ENCODE measurements at places on chromosomes 4 and X.

- DNase-seq, result no peak
These were observed 39.9 kb downstream of the RELL1 start for GRCh38 chr4:37646247-37646646.

DNA sequence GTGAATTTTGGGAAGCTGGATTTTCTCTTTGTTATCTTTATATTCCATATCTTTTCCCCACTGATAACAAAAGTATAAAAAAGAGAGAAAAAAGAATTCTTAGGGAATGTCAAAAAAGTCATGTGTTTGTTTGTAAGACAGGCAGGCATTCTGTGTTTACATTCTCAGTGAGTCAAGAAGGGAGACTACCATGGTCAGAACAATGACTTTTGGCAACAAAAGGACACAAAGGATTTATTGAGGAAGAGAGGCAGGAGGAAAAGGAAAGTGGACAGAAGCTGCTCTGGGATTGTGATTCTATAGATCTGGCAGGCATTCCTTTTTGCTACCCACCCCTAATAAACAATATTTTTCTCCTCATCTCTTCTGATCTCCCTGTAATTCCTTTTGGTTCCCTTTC, 5.9 kb upstream of the ANK2 start:
- DNase-seq, result no peak

GRCh38 chrX:128436397-128437103, 384.3 kb upstream of the ACTRT1 start:
- no peak for DNase-seq

GRCh38 chrX:133850399-133850798, 135.0 kb downstream of the GPC3 start:
- DNase-seq, result no peak

GRCh38 chr4:127261476-127261875, 371.3 kb upstream of the INTU start:
- no peak for DNase-seq

DNA sequence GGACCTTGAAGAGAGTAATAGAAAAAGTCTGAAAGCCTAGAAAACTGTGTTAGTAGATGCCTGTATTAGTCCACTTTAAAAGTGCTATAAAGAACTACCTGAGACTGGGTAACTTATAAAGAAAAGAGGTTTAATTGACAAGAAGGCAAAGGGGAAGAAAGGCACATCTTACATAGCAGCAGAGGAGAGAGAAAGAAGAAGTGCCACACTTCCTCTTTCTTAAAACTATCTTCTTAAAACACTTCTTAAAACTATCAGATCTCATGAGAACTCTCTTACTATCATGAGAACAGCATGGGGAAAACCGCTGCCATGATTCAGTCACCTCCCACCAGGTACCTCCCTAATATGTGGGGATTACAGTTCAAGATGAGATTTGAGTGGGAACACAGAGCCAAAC, 18.8 kb upstream of the COL25A1 start:
- DNase-seq, result no peak

GRCh38 chr4:821631-822030, 4.3 kb downstream of the CPLX1 start:
- no peak for DNase-seq

DNA sequence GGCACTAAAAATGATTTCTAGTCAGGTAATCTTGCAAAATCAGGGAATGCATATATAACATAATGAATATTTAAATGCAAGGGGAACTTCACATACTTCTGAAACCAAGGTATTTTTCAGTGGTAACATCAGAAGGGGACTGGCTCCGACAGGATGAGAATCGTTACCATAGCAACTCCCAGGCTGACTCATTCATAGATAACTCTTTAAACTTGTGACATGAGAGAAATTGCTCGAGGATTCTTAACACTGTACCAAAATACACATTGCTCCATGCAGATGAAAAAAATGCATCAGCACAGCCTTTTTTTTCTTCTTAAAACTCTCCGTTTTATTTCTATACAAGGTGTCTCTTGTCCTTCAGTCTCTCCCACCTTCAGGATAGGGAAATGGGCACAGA, 114.3 kb downstream of the GABRB1 start:
- no peak for DNase-seq

GRCh38 chr4:150164055-150164454, 85.8 kb downstream of the DCLK2 start:
- no peak for DNase-seq

GRCh38 chr4:128718768-128719167, 90.7 kb upstream of the JADE1 start:
- DNase-seq, result no peak

DNA sequence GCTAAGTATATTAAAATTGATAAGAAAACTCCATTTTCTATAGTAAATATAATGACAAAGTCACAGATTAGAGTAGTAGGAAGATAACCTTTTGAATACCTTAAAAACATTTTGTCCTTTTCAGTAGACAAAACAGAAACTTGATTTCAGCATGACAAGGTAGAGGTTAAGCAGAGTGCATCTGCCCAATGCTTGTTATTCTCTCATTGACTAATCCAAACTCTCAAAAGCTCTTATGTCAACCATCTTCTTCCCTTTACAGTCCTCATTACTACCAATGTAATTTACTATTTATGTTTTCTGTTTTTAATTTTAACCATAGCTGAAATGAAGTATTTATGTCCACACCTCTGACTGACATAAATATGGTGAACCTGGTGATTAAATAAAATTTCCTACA, 11.1 kb downstream of the NIPAL1 start:
- no peak for DNase-seq

GRCh38 chrX:150411656-150412055, 48.5 kb downstream of the MAMLD1 start:
- no peak for DNase-seq

- DNase-seq, result no peak
These were observed 139.3 kb upstream of the VCX2 start for GRCh38 chrX:8310409-8310808.

DNA sequence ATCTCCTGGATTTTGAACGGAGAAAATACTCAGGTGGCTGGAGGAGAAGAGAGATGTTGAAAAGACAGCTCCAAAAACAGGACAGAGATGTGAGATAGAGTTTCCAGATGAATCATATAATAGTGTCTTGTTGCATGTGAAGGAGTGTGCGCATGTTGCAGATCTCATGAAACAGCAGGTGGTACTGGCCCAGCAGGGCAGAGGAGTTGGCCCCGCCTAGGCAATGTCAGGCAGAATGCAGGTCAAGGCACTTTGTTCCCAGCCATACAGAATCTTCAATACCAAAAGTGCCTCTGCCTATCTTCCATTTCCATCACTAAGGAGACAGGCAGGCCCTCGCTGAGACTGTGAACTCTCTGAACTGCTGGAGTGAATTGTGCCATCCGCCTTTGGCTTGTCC, 63.9 kb upstream of the FAT1 start:
- DNase-seq, result no peak

GRCh38 chrX:13828392-13828791, 11.5 kb upstream of the GPM6B start:
- no peak for DNase-seq

DNA sequence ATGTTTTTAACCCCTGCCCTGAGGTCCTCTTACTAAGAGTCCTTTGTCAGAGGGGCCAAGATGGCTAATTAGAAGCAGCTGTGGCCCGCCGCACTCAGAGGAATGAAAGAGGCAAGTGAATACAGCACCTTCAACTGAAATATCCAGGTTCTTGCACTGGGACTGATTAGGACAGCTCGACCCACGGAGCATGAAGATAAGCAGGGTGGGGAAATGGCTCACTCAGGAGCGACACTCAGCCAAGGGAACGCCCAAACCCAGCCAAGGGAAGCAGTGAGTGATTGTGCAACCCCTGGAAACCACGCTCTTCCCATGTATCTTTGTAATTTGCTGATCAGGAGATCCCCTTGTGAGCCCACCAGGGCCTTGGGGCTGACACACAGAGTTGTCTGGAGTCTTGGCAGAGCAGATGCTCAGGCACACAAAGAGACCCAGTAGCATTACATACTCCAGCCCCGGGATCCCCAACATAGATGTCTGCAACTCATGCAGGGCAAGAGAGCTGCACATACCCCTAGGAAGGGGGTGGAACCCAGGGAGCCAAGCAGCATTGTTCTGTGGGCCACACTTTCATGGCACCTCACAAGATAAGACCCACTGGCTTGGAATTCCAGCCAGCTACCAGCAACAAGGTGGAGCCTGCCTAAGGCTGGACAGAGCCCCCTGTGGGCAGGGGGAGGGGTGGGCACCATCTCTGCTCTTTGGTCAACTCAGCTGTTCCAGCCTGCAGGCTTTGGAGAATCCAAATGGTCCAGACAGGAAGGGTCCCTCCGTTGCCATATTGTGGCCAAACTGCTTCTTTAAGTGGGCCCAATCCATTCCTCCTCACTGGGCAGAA, 23.3 kb downstream of the F8A3 start:
- no peak for DNase-seq

GRCh38 chrX:100120956-100121355, 289.1 kb downstream of the PCDH19 start:
- peak; percentile 18 for DNase-seq

DNA sequence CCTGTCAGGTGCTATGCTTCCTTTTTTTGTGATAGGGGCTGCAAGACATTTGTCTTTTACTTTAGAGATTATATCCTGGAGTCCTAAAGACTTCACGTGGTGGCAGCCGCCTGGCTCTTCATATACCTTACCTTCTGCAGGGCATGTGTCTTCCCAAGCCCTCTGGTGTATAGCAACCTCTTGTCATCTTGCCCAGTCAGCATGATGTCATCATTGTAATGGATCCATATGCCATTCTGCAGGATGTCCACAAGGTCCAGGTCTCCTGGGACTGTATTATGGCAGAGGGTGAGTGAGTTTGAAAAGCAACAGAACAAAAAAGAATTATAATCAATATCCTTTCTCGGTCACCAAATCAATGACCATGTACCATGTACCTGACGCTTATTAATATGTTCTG, 82.2 kb upstream of the SCOC start:
- DNase-seq, result peak; percentile 10

DNA sequence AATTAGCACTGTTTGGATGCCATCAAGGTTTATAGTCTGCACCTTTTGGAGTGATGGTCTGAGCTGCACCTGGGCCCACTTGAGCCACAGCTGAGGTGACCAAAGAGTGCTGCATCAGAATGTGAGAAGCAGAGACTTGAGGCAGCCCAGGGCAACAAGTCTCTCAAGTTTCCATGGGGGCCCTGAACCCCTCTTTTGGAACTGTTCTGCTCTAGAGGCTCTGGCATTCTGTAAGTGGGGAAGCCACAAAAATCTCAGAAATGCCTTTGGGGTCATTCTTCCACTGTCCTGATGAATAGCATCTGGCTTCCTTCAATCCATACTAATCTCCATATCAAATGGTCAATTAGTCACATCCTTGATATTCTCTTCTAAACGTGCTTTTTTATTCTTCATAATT, 298.4 kb upstream of the MAOA start:
- no peak for DNase-seq

DNA sequence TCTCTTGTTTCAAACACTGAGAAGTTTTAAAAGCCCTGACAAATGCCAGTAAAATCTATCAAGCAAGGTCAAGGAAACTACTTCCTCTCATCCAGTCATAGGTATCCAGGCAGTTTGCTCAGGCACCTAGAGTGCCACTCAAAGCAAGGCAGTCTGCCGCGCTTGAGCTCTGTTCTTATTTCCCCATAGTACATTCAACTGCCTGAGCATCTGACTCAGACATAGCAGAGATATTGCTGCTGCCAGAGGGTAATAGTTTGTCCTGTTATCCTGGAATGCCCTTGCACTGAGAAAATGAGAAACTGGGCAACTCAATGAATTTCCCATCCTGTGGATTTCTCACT, 16.1 kb upstream of the ATP8A1 start:
- no peak for DNase-seq

- no peak for DNase-seq
These were observed 28.3 kb downstream of the FAT1 start for GRCh38 chr4:186695392-186695791.

DNA sequence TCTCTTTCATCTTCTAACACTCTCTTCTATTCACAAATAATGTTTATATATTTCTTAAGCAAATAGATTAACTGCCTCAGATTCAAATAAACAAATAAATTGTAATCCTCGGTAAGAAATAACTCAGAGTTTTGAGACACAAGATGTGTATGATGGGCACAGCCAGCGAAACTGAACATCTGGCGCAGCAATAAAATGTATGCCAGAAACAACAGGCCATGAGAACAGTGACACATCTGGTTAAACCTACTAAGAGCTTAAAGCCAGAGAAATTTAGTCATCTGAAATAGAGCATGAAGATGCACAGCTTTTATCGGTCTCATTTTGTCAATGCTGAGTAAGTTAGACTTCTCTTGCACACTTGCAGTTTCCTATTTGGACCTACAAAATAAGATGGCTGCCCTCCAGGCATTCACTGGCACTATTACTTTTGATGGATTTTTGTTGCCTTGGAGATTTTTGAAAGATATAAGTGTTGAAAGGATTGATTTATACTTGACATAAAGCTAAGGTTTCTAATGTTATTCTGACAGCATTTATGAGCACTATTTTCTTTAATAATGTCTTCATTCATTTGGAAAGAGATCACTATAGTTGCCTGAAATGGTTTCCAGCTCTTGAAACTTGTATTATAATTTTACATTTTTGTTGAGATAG, 1444.0 kb downstream of the PCDH18 start:
- DNase-seq, result no peak

DNA sequence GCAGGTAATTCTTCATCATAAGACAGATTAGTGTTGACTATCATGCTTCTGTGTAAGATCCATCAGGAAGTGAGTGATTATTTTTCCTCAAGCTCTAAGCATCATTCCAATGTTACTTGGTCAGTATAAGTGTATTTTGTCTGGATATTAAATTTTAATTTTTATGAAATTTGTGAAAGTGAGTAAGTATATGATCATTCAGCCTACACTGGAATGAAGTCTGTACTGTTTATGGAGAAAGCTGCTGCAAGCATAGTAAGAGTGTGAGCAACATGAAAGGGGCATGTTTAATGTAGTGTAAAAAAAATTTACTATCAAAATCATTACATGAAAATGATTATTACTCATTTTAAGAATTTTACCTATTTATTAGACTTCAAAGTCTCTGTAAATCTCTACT, 84.8 kb downstream of the IL15 start:
- no peak for DNase-seq

GRCh38 chrX:2793752-2794151, 35.0 kb upstream of the GYG2 start:
- DNase-seq, result no peak

DNA sequence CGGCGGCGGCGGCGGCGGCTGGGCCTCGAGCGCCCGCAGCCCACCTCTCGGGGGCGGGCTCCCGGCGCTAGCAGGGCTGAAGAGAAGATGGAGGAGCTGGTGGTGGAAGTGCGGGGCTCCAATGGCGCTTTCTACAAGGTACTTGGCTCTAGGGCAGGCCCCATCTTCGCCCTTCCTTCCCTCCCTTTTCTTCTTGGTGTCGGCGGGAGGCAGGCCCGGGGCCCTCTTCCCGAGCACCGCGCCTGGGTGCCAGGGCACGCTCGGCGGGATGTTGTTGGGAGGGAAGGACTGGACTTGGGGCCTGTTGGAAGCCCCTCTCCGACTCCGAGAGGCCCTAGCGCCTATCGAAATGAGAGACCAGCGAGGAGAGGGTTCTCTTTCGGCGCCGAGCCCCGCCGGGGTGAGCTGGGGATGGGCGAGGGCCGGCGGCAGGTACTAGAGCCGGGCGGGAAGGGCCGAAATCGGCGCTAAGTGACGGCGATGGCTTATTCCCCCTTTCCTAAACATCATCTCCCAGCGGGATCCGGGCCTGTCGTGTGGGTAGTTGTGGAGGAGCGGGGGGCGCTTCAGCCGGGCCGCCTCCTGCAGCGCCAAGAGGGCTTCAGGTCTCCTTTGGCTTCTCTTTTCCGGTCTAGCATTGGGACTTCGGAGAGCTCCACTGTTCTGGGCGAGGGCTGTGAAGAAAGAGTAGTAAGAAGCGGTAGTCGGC, 528 bp downstream of the FMR1 start:
- DNase-seq, result no peak

- no peak for DNase-seq
These were observed 203.3 kb upstream of the EMCN start for GRCh38 chr4:100721077-100721476.
